AG04449 (cell line): ENCODE measurements at places on chromosomes 1 and 21.

DNA sequence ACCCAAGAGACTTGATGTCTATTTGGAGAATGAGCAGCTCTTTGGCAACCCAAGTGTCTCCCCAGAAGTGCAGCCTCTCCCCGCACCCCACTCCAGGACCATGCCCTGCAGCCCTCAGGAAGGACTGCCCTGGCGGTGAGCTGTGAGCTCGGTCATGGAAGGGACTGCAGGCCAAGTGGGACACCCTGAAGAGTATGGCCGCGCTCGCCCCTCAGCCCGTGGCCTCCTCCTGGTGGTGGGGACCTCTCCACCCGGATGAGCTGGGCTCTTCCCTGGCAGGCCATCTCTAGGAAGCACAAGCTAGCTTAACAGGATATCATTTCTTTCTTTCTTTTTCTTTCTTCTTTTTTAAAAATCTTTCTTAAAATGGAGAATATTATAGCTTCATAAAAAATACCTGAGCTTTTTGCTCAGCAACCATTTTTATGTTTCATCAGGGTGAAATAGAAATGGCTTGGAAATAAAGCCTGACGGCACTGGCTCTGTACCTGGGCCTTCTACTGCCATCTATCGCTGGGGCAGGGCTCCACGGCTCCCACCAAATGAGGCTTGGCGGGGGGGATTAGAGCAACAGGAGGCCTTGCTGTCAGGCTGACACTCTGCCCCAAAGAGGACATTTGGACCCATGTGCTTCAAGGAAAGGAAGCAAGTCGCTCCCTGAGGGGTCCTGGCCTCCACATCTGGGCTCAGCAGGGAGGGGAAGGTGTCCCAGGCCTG, 296.2 kb upstream of the VAMP3 start:
- no peak for DNase-seq

DNA sequence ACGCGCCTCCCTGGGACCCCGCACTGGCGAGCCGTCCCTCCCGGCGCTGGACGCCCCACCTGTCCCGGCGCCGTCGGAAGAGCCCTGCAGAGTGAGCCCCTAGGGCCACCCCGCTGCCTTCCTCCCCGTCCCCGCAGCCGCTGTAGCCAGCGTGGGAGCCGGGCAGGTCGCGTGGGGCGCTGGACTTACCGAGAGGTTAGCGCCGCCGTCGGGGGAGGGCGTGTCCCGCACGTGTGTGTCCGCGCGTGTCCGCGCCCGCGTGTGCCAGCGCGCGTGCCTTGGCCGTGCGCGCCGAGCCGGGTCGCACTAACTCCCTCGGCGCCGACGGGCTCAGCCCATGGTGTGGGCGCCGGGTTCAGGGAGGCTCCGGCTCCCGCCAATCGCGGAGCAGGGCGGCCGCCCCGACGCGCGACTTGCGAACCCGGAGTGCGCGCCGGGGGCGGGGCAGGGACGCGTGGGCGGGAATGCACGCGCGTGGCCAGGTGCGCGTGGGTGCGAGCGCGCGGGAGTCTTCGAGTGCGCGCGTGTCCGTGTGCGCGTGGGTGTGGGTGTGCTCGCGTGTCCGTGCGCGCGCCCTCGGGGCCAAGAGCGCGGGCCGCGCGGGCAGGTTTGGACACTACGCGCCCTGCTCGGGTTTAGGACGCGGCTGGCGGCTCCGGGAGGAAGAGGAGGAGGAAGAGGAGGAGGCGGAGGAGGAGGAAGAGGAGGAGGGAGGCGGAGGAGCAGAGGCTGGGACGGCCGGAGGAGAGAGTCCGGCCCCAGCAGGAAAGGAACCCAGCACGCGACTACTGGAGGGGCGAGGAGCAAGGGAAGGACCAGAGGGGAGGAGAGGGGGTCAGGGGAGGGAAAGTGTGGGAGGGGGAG, 145.2 kb upstream of the ETS2 start:
- no peak for DNase-seq

DNA sequence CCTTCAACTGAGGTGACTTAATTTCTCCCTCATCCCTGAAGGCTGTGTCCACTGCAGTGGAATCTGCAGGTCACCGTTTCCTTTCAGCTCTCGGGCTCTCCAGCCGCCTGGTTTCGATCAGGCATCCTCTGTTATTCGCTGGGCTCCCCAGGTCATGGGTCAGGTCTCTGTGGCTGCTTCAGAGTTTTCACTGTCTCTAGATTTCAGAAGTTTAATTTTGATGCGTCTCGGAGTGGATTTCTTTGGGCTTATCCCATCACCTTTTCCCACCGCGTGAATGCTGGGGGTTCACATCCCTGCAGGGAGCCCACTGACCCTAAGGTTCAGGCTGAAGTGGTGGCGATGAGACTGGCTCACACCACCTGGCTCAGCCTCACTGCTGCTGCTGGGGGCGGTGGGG, 3.3 kb downstream of the ACTRT2 start:
- DNase-seq = no peak

DNA sequence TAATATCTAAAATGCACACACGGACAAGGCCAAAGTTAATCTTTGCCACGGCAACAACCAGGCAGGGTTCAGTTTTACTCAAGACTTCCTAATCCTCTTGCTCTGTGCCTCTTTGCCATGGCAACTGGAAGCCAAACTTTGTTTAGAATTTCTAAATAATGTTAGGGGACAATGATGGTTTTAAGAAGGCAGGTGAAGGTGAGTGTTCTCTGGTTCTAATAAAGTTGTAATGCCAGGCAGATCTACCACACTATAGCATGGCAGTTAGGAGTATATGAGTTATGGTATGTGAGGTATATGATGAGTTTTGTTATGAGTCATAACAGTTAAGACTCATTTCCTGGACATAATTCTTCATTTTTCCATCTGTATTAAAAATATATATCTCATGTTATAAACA, 2.7 kb downstream of the PTPRC start:
- DNase-seq = no peak

DNA sequence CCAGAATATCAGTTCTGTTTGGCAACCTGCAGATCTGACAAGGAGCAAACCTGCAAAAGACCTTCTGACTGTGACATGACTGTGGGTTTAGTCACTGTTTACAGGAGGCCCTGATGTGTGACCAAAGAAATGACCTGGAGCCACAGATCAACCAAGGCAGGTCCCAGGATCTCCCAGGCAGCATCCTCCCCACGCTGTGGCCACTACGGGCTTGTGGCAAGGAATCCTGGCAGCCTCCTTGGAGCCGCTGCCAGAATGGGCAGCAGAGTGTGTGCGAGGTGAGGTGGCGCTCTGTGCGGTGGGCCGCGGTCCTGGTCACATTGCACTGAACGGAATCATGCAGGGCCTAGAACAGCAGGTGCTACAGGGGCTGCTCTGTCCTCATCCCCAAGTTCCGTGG, 15.9 kb downstream of the MCM3AP start:
- no peak for DNase-seq

DNA sequence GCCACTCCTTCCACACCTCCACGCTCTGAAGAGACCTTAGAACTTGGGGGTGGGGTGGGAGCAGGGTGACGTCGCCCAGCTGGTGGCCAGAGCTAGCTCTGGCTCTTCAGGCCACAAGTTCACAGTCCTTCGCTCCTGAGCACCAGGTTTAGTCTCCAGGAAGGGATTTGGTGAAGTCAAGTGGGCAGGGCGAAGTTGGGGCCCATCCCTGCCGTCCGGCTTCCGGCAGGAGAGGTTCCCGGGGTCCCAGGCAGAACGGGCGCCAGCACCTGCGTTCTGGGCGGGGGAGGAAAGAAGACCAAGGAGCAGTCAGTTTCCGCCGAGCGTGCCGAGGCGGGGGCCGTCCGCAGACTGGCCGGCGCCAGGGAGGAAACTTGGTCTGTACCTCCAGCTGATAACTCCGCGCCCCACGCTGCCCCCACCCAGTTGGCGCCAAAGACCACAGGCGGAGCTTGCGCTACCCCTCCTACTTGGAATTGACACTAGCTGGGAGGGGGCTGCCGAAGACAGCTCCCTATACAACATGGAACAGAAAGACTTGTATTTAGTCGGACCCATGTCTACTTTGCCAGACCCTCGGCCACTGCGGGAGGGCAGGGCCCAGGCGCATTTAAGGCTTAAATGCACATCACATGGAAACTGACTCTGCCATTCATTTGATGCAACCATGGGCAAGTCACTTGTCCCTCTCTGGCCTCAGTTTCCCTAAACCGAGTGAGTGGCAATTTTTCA, 995 bp downstream of the ID3 start:
- DNase-seq = no peak

GRCh38 chr1:19209439-19209989, 552 bp downstream of the UBR4 start:
- DNase-seq = no peak

GRCh38 chr1:187537936-187538335, 709.2 kb downstream of the PLA2G4A start:
- DNase-seq = no peak

DNA sequence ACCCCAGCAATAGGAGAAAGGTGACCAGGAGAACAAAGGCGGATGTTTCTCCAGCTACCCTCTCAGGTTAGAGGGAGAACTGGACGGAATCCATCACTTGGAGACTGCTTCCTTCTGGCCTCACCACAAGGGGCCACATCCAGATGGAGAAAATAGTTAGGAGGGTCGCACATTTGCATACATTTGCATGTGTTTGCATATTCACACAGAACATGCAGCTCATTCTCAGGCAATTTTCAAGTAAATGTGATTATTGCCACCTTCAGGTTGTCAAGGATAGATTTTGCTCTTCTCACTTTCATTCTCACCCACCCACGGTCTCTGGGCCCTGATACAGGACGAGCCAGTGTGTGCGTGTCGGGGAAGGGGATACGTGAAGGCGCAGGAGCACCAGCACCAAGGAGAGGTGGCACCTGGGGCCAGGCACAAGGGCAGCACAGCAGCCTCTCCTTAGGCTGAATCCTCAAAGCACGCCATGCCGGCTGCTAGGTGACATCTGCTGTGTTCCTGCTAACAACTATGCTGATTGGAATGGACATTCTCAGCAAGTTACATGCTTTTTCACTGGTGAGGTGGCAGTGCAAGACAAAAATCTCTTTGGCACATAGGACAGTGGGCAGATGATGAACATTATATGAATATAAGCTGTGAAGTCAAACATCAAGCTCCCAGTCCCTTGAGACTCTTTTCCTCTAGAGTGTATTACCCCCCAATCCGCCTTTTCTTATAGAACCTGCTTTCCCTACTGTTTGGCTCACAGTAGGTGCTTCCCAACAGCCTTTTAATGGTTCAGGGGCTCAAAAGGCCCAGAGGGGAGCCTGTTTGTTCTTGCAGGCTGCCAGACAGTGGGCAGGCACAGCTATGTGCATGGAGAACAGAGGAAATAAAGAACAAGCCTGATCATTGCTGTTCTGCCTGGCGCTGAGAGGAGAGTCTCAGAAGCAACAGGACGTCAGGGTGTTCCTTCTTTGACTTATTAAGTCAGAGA, 14.3 kb downstream of the ACKR1 start:
- DNase-seq = no peak

DNA sequence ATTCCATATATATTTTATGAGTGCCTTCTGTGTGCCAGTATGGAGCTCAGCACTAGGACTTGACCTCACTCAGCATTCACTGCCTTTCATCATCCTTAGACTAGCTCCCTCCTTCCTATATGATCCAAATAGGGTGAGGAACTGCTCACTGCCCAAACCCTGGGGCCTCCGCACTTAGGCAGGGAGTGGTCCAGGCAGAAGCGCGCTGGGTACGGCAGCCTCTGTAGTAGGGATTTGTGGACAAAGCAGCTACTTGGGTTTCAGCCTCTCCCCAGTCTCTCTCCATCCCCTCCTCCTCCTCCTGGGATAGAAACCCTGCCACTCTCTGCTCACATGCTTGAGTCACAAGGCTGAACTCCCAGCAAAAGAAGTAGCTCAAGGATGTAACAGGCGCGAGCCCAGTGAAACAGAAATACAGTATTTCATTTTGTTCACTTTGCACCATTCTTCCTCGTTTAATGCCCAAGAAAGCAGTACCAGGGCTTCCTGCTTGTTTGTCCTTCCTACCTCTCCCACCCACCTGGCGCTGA, 32.9 kb downstream of the PLEKHA6 start:
- no peak for DNase-seq

DNA sequence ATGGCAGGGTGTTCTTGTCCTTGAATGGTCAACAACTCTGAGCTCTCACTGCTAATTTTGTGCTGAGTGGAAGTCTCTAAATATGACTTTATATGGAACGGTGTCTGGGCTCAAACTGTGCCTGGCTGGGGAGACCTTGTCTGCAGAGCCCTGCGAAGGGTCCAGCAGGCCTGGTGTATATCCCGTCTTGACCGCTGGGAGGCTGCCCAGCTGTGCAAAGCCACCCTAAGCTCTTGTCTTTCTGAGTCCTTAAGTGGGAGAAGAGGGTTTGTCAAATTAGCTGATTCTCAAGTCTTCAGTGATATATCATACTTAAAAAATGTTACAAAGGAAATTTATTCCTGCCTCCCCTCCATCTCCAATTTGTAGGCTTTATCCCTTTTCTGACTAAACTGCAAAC, 198.7 kb downstream of the KCNJ6 start:
- no peak for DNase-seq

GRCh38 chr1:160006312-160006940, 25.4 kb downstream of the PIGM start:
- DNase-seq = no peak

DNA sequence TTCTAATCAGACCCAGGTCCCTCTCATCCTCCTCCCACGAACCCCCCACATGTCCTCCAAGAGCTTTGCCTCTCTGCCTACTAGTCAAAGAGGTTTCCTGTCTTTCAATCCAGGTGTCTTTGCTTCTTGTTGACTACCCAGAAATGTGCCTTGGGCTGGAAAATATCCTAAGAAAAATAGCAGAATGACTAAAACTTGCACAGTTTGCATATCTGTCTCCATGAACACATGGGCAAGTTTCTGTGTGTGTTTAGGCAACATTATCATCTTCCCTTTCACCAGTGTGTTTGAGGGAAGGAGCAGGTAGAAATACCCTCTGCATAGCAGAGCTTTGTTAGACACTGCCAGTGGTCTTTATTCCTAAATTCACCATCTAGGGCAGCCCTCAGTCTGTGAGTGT, 1.5 kb downstream of the C1orf116 start:
- no peak for DNase-seq
